ENCODE measurements at places on chromosomes 16 and 17.

DNA sequence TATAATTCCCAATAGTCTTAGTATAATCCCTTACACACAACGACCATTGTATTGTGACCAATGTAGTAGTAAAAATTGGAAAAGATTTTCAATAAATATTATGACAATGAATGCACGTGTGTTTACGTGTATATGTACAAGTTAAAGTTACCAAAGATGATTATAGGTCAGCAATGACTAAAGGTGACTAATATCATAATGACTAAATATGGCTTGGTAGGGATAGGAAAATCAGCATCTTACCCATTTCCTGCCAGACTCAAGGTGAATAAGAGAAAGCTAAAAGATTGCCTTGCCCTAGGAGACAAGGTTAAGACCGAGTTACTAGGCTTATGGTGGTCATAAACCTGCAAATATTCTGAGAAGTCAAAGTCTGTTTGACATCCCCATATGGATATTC lies 34.4 kb downstream of the CPD start:
- DNase-seq: no peak

- DNase-seq: no peak
Observed at GRCh38 chr17:49387498-49388289, 25.6 kb upstream of the ZNF652 start.

GRCh38 chr17:1566505-1567199 lies 4.1 kb upstream of the PITPNA start:
- DNase-seq: peak; percentile 45

DNA sequence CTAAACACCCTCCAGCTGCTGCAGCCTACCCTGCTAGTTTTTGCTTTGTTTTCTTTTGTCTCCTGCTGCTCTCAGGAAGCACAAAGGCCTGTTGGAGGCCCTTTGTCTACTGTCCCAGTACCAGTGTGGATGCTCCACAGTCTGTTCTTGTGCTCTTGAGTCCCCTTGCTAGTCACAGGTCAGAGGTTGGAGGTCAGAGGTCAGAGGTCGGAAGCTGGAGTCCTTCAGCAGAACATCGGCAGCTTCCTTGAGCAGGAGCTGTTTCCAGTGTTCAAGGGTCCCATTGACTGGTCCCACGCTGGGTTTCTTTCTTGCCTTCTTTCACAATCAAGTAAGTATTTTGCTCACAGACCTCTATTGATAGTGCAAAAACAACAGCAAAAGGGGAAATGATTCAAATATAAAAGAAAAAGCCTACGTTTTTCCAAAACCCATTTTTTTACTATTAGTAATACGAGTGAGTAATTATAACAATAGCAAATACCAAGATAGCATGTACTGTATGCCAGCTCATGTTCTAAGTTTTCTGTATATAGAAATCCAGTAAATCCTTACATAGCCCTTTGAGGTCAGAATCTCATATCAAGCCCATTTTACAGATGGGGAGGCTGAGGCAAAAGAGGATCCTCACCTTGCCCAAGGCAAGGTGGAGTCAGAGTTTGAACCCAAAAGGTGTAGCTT lies 10.9 kb upstream of the IL34 start:
- no peak for DNase-seq

GRCh38 chr17:13030459-13031300 lies 12.9 kb upstream of the ELAC2 start:
- DNase-seq: peak; percentile 18

DNA sequence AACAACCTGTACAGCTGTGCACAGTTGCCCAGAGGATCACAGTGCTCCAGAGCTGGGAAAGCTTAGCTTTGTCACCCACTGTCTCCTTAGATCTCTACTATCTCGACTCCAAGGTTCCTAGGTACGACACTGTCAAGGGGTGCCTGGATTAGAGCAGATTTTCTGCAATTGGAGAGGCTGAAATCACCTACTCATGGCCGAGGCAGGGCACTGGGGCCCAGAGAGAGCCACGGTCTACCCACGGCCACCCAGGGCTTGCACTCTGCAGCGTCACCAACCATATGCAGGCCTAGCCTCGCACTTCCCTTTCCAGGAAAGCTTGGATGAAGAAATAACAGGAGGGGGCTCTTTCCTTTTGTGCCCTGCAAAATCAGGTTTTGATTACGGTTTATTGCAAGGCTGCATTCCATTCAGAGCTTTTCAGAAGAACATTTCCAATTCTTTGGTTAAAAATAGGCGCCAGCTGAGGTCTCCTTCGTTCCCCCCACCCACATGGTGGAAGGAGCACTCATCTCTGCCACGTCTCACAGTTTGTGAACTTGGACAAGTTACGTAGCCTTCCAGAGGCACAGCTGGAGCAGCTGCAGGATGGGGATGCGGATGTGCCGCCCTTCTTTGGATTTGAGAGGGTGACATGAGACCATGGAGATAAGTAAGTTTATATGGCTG lies 80.0 kb downstream of the IRX5 start:
- DNase-seq: no peak

DNA sequence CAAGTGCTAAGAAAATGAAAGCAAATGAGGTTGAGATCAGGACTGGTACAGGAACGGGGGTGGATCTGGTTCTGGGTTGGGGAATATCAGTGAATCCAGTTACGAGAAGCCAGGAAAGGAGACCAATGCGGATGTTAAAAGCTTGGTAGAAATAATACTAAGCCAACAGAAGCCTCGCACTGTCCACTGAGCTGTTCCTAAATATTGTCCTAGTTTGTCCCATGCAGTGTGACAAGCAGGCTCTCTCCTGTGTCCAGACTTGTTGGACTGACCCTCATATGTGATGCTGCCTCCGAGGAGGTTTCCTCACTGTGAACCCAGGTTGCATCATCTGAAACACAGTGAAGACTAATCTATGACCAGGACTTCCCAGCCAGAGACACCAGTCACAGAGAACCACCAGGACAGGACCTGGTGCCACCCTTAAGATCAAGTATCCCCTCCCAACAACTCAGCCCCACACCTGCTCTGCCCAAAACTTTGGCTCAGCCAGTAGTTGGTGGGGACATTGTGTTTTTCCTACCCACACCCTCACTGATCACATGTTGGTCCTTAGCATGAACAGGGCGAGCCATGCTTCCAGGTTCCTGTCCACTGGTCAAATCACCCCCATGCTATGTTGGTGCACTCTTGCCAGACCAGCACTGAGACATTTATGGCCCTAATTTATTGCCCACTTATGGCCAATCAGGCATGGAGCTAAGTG lies 32.7 kb upstream of the SCNN1B start:
- no peak for DNase-seq

GRCh38 chr16:23836404-23837311 lies 875 bp downstream of the PRKCB start:
- DNase-seq: peak; percentile 65

DNA sequence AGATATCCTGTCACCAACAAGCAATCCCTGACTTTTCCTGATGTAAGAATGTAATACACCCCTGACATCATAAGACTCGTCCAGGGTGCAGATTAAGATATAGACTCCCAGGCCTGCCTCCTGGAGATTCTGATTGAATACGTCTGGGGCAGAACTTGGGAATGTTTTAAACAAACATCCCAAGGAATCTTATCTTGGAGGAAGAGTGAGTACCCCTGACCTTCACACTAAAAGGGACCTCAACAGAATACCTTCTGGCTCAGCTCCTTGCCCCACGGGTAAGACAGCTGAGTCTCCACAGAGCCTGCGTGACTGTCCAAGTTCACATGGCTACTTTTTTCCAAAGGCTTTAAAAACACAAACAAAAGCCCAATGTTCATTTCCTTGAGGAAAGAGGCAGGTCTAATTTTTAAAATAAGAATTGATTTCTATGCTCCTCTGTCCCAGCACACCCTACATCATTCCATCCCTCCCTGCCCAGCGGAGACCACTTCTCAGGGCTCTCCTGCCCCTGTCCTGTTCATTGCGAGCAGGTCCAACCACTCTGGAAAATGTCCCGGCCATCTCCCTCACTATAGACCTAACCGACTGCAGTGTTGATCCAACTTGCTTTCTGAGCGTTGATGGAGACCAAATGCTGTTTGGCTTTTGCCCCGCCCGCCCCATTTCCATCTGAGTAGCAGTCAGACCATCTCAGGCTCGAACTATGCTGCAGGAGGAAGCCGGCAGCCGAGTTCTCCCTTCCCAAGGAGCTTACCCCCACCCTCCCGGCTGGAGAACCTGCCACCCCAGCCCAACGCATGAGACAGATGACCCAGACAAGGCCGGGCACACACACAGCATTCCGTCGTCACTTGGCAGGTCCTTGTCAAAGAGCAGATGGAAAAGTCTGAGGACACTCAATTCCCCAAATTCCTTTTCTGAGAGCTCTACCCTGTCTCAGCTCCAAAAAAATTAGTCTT lies 44.1 kb upstream of the MYH10 start:
- no peak for DNase-seq

GRCh38 chr17:30271102-30271501 lies 20.6 kb downstream of the BLMH start:
- DNase-seq: no peak

DNA sequence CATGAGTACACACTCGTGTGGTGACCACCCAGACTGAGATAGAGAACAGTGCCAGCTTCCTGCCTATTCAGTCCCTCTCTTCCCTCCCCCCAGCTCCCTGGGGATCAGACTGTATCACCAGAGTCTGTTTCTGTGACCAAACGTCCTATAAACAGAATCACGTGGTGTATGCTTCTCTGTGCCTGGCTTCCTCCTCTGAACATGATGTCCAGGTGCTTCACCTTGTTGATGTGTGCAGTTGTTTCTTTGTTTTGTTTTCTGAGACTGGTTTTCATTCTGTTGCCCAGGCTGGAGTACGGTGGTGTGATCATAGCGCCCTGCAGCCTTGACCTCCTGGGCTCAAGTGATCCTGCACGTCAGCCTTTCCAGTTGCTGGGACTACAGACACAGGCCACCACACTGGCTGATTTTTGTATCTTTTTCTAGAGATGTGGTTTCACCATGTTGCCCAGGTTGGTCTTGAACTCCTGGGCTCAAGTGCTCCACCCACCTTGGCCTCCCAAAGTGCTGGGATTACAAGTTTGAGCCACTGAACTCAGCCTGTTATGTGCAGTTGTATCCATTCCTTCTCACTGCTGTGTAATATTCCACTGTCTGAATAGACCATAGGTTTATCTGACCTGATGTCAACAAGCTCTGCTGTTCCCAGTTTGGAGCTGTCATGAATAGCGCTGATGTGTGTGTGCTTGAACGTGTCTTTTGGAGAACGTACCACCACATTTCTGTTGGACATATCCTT lies 28.9 kb upstream of the PRM1 start:
- DNase-seq: no peak

DNA sequence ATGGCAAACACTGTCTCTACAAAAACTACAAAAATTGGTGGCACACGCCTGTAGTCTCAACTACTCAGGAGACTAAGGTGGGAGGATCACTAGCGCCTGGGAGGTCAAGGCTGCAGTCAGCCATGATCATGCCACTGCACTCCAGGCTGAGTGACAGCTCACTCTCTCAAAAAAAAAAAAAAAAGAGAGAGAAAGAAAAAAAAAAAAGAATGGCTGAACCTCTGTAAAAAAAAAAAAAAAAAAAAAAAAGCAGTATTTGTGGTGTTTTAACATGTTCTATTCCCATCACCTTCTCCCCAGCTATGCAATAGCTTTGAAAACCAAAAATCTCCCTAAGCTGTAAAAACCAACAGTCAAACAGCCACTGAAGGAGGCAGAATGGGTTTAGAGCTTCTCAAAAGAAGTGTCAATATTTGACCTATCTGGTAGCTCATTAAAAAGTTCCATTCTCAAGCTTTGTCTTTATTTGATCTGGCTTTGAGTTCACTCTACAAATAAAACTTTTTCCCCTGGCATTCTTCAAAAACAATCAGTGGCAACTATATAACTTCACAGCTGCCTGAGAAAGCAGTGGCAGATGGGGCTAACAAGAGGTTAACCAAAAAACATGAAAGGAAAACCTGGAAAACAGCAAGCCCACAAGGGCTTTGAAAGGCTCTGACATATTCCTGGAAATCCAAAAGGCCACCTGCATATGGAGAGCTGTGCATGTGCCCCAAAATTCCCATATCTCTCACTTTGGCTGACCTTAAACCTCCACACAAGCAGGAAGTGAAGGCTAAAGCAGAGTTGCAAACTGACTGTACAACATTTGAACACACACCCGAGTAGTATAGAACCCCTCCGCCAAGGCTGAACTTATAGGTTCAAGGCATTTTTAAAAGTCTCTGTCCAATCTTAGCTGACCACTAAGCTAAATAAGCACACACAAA lies 36.0 kb downstream of the USP32 start:
- no peak for DNase-seq

DNA sequence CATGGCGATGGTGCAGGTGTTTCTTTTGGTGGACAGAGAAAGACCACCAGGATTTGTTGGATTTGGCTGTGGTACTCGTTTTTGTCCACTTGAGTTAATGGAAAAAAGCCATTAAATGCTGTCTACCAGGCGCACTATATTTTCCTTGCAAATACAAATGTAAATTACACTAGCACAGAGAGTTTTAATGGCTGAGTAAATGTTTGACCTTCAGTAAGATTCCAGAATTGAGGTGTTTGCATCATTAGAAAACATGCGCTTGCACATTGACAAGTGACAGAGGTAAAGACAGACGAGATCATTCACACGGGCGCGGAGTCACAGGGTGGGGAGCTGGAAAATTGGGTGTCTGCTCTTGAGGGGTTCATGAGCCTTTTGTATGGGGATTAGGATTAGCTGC lies 53.5 kb upstream of the AKTIP start:
- DNase-seq: no peak

- peak; percentile 66 for DNase-seq
Observed at GRCh38 chr17:30970831-30971567, at the start of gene RNF135. RNF135 (plus strand) TSS chr17:30971039; CDS start chr17:30971074, 35 bp downstream.

GRCh38 chr17:75645889-75646637 lies 12.8 kb downstream of the SMIM5 start:
- DNase-seq: peak; percentile 68

GRCh38 chr17:77381185-77381700 lies 240.5 kb downstream of the SEC14L1 start:
- no peak for DNase-seq

DNA sequence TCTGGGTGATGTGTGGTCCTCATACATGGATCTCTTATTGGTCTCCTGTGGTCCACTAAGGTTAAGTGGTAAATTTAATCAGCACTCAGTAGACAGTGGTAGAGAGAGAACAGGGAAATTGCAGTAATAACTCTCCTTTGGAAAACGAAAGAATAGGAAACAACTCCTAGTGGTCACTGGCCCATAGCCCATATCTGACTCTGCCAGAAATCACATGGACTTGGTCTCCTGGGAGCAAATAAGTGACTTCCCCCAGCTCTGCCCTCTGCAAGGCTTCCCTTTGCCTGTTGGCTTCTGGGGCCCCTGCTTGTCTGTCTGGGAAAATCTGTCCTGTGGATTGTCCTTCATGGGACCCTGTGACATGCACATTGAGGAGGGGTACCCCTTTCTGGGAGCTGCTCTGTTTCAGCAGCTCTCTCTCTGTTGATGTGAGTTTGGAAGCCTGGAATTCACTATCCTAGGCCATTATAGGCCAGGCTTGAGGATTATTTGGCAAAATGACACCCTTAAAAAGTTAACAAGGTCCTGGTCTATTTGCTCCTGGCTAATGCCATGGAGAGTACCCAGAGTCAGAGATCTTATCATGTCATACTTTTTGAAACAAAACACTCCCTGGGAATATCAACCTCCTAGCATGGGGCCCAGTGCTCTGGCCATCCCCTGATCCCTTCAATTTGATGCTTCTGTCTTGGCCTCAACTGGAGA lies 58.0 kb upstream of the HNF1B start:
- no peak for DNase-seq

- DNase-seq: no peak
Observed at GRCh38 chr17:57761887-57762286, 16.8 kb upstream of the CCDC182 start.

- peak; percentile 74 for DNase-seq
Observed at GRCh38 chr17:74713171-74713755, 540 bp upstream of the CD300LF start.
